ENCODE measurements at places on chromosomes 5 and 9.
A peak's percentile ranks its signal among the peaks of the same experiment; 100 is the strongest.

DNA sequence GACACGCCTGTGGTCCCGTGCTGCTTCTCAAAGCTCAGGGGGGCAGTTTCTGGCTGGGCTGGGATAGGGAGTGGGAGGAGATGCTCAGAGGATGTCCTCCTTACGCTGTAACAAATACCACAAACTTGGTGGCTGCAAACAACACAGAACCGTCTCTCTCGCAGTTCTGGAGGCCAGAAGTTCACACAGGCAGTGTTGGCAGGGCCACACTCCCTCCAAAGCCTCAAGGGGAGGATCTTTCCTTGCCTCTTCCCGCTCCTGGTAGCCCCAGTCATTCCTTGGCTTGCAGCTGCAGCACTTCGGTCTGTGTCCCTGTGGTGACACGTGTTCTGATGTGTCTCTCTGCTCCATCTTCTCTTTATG, 10.4 kb upstream of the ORM1 start:
- DNase-seq, result no peak

DNA sequence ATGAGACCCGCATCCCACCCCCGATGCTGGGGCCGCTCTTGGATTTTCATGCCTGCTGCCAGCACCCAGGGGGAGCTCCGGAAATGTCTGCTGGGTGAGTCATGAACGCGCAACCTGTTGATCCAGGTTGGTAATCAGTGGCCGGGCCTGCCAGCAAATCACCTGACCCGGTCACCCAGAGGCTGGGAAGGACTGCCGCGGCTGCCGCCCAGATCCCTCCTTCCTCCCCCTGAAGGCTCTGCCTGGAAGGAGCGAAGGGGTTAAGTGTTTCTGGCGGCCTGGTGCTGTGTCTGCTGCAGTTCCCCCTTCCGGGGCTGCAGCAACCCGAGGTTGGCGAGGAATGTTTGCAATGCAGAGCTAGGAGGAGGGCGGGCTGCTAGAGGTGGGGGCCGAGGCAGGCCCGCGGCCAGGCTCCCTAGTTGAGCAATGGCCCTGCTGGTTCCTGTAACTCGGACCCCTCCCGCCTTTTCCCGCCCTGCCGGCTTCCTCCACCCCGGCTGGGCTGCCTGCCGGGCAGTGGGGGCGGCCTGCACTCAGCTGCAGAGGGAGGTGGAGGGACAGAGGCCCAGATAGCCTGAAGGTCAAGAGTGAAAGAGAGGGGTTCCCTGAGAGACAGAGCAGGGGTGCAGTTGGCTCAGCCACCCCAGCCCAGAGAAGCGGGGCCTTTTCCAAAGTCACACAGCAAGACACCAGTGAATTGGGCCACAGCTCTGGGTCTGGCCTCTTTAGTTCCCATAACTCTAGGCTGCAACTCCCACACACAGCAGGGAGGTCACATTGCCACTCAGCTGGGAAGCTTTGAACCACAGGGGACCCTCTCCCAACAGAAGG, 156.3 kb upstream of the IER5L start:
- peak; percentile 79 for DNase-seq

DNA sequence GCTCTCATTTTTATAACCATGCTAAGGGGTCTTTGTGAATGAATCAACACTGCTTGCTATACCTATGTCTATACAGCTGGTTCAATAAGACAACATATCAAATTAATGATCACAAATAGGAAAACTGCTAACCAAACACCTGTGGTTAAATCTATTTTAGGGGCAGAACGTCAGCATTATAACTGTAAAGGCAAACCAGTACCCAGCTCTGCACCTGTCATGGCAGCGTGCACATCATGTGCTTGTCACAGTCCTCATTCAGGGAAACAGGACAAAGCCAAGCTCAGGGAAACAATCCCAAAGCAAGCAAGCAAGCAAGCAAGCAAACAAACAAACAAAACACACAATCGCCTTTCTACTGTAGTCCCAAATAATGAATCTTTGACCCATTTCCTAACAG, 277.7 kb upstream of the DAP start:
- DNase-seq, result no peak

GRCh38 chr5:55218967-55219366, 8.1 kb downstream of the MCIDAS start:
- no peak for DNase-seq

DNA sequence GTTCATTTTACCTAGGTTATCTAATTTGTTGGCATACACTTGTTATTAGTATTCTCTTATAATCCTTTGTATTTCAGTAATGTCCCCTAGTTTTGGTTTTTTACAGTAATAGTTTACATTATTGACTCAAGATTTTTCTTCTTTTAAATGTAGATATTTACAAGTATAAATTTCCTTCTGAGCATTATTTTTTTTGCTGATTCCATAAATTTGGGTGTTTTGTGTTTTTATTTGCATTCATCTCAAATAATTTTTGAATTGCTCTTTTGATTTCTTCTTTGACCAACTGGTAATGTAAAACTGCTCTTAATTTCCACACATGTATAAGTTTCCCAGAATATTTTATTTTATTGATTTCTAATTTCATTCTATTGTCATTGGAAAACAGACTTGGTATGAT, 68.1 kb downstream of the ESM1 start:
- DNase-seq, result no peak

DNA sequence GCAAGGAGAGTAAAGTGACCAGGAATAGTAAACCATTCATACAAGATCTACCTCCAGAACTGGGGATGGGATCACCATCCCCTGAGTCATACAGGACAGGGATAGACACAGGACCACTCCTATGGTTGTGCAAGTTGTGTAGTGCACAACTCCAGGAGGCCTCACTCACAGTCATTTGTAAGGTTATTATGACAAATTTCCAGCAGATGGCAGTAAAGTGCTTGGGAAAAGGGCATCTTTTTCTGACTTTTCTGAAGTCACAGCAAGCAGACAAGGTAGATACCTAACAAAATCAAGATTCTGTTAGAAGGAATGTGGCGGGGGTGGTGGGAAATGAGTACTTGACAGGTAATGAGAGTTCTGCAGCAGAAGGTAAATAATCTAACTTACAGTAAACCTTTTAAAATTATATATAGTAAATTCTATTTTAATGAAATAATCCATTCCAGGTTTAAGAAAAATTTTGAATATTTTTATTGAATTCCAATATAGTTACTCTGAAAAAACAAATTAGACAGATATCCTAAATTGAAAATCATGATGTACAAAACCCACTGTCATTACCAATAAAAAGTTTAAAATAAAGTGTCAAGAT, 16.7 kb upstream of the KIF27 start:
- no peak for DNase-seq

- DNase-seq, result no peak
Observed at GRCh38 chr5:33969572-33970452, 14.7 kb downstream of the SLC45A2 start.

GRCh38 chr5:19923742-19924141, 64.3 kb downstream of the CDH18 start:
- DNase-seq, result no peak

DNA sequence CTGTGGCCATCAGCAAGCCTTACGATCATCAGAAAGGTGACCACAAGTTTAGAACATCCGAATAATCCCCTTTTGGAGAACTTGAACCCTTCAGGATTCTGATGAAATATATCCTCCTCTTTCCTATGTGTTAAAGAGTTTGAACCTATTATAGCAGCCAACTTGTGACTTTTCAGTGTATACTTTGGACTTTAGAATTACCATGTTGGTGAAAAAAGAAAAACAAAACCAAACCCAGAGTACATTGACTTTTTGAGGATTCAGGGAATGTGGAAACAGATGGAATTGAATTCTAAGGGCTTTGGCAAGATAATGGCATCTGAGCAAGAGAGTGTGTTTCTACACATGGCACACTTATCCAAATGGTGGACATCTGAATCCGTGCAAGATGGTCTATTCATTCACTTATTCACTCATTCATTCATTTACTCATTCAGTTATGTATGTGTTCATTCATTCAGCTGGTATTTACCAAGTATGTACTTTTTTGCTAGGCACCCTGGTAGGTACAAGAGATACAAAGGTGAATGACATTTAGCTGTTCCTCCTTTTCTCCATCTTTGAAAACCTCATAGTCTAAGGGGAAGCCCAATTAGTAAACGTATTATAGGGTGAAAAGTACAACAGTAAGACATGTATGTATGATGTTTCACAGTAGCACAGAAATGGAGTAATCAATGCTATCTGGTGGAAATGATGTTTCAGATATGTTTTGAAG, 91.8 kb downstream of the PRDM6 start:
- no peak for DNase-seq

- DNase-seq, result peak; percentile 9
Observed at GRCh38 chr9:93684806-93685543, 108.6 kb downstream of the PHF2 start.

DNA sequence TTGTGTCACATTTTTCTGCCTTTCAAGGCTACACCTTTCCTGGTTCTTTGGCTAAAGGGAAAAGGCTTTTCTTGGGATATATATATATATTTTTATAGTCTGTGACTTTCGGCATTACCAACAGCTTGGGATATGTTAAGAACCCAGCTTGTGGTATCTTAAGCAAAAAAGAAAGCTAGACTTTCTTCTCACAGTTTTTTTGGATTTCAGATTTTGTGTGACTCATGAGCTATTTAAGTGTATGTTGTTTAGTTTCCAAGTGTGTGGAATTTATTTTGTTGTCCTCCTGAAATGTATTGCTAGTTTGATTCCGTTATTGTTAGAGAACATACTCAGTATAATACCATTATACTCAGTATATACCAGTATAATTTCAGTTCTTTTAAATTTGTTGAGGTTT, 64.8 kb downstream of the ERCC6L2 start:
- DNase-seq, result no peak

GRCh38 chr5:126234563-126235195, 188.5 kb upstream of the GRAMD2B start:
- no peak for DNase-seq

DNA sequence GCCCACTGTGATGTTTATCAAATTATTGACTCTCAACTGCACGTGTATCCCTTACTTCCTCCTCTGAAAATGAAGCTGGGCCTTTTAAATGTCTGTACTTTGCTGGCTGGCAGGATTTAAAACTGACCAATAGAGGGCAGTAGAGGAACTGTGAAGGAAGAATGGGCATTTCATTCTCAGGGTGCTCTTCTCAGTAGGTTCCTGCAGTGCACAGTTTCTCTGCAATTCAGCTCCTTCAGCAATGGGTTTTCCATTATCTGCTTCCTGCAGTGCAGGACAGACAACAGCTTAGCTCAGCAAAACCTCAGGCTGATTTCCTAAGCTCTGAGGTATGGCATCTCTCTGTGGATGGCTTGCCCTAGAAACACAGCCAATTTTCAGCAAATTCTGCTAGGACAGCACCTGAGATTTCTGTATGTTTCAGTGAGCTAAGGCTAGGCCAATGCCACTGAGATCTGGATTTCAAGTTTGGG, 298.4 kb upstream of the PRDM9 start:
- DNase-seq, result no peak

DNA sequence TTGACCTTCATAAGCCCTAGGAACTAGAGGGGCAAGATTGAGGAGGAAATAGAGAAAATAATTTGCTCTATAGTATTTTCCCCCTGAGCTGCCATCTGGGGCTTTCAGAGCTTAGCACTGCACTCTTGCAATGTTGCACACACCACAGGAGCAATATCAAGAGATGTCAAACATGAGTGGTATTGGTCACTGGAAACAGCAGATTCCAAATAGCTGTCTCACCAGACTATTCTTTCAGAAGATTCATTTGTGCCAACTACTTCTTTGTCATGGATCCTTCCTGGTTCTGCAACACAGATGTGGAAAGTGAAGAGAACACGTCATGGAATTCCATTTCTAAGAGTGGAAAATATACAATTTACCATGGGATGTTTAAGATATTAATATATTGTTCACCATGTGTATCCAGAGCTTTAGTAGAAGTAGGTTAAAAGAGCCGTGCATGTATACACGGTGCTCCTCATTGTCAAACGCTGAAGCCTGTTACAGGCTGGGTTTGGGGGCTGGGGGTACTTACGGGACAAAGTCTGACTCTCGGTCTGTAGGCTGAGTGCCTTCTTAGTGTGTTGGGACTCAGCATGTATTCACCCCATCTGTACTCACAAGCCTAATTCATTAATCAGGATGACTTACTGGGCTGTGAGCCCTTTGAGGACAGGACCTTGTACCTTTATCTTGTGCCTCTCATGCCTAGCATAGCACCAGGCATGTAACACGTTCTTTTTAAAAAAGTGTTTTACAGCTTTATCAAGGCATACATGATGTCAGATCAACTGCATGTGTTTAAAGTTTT, 31.4 kb upstream of the GDNF start:
- DNase-seq, result no peak

- DNase-seq, result no peak
Observed at GRCh38 chr9:16193066-16193465, 640.2 kb downstream of the CCDC171 start.

- no peak for DNase-seq
Observed at GRCh38 chr5:90111364-90112032, 298.1 kb downstream of the CETN3 start.

- DNase-seq, result no peak
Observed at GRCh38 chr5:88847420-88847819, 35.6 kb downstream of the MEF2C start.

DNA sequence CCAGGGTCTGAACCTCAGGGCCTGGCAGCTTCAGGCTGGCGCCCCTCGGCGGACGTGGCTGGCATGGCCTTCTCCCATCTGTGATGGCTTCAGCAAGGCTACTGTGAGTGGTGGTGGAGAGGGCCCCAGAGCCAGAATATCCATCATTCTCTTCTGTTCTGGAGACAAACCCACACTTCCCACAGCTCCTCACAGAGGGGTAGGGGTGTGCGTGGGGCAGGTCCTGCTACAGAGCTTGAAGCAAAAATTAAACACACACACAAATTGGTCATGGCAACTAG, 9.6 kb downstream of the GPX3 start:
- DNase-seq, result no peak

DNA sequence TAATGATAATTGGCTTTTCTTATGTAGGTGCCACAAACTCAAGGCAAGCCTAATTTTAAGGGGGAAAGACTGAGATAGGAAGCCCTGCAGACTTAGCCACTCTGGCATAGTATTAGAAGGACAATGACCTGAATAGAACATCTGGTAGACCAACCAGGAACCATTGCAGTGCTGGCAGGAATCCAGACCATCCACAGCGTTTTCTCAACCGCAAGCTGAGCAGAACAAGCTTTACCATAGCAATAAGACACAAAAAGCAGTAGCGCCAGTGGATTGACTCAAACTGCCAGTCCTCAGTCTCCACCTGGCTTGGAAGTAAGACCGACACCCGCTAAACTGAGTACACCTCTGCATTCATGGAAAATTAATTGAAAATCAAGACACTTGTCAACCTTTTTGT, 141.3 kb upstream of the LPAR1 start:
- no peak for DNase-seq

DNA sequence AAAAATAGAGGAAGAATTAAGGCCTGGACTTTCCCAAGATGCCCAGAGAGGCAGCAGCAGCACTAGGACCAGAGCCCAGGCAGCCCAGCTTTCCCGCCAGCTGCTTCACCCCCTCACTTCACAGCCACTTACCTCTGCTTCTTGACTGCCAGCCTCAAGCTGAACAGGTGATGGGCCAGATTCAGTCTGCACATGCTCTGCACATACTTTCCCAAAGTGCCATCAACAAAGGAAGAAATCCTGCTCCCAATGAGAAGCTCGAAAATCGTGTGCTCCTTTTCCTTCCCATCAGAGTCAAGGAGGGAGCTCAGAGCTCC, 4.1 kb upstream of the SLC25A48 start:
- DNase-seq, result no peak

- no peak for DNase-seq
Observed at GRCh38 chr9:100498592-100498991, 25.6 kb downstream of the TMEFF1 start.
